ENCODE measurements at places on chromosomes 2 and 18. TPM values are rescaled to one million over a fixed set of nuclear protein-coding genes. Genes with fewer than 3 reads are reported as not detected.

The ME2 gene
- 18.5 TPM for total RNA-seq

GRCh38 chr2:207251022-207251421 is 85.3 kb upstream of the KLF7 start:
- DNase-seq: no peak

DNA sequence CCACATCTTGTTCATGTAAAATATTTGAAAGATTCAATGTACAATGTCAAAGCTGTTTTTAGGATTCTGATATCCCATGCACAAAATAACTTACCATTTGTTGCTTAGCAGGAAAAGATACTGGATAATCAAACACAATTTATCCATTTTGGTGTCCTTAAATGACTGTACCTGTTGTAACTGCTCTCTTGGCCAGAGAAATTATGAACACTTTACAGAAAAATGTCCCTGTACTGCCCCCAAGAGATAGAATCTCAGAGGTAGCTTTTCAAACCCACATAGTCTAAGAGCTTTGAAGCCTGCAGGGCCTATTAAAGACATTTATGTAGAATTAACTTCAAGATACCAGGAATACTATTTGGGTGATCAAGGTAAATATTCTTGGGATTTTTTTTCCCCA is 12.2 kb upstream of the ME2 start:
- DNase-seq: no peak

DNA sequence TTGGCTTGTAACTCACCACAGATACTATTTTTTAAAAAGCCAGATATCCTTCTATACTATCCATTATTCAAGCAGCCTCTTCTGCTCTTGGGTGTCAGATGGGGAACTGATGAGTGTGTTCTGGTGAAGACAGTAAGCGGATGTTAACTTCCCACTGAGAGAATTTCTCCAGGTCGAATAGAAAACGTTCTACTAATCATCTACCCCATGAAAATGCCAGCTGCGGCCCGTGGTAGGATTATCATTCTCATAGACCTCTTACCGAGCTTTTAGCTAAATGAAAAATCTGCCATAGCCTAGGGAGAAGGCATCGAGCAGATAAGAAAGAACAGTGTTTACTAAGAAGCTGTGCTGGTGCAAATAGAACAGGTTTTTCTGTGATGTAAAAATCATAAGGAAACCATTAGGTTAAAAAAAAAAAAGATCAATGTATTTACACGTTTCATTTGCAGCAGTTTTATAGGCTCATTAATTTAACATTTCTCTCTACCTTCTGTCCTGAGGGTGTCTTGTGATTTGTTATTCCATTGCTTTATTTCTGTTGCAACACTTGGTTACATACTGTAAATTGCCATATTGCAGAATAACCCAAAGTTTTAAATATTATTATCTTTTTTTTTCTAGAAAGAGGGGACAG is 1521.5 kb upstream of the ZEB2 start:
- DNase-seq: no peak

DNA sequence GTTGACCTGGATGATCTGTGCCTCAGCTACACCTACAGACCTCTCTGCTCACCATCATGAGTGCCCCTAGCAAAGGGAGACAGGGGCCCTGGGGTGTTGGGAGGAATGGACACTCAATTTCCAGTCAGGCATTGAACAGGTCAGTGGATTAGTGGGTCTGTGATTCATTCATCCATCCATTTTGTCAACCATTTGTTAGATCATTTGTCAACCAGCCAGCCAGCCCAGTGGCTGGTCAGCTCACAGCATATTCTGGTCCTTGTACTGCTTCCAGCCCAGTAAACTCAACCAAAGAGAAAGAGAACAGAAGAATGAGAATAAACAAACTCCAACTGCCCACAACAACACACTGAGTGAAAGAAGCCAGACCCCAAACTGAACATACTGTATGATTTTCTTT is 4.6 kb upstream of the KLF11 start:
- DNase-seq: no peak

DNA sequence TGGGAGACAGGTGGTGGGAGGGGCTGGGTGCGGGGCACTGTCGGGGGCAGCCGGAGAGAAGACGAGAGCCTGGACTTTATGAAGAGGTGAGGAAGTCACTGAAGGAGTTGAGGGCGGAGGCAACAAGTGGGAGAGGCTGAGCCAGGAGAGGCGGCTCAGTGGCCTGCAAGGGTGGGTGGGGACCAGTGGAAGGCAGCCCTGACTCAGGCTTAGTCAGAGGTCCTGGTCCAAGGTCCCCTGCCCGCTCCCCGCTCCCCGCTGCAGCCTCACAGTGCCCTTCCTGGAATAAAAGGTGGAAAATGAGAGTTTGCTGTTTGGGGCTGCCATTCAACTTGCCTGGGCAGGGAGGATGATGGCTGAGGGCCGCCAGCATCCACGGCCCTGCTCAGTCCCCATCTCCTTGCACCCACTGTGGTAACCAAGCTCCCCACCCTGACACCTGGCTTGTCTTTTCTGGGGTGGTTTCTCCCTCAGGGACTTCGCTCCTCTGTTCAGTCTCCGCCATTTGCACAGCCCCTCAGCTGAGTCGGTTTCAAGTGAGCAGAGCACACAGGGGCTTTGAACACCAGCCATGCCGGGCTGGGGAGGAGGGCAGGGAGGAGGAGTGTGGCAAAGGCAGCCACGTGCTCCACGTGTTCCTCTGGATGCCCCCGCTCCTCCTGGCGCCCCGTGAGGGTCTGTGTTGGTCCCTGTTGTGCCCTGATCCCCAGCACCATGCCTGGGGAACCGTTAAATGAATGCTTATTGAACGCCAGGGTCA is 13.7 kb upstream of the RALB start:
- DNase-seq: no peak

The FEV gene
- total RNA-seq: not detected

All from esophagus squamous epithelium (tissue), 5 donors.